ENCODE measurements at places on chromosomes 16 and 17. TPM values are rescaled to one million over a fixed set of nuclear protein-coding genes. Genes with fewer than 3 reads are reported as not detected.

Gene PRSS53
- polyA plus RNA-seq, result 2.5 TPM

Gene KLHL10
- polyA plus RNA-seq, result 0.38 TPM

Gene ARL5C
- polyA plus RNA-seq, result 0.34 TPM

Gene NPIPA8
- polyA plus RNA-seq, result 44.8 TPM

Gene ICAM2
- 55.4 TPM for polyA plus RNA-seq

Gene FOXK2
- polyA plus RNA-seq, result 39.3 TPM

Gene ABCC11
- polyA plus RNA-seq, result 0.14 TPM

Gene GGT6
- polyA plus RNA-seq, result 7.0 TPM

Gene NARF
- polyA plus RNA-seq, result 113 TPM

Gene GPT2
- 38.8 TPM for polyA plus RNA-seq

- no peak for DNase-seq
Measured at GRCh38 chr17:72472106-72472505, 351.3 kb downstream of the SOX9 start.

DNA sequence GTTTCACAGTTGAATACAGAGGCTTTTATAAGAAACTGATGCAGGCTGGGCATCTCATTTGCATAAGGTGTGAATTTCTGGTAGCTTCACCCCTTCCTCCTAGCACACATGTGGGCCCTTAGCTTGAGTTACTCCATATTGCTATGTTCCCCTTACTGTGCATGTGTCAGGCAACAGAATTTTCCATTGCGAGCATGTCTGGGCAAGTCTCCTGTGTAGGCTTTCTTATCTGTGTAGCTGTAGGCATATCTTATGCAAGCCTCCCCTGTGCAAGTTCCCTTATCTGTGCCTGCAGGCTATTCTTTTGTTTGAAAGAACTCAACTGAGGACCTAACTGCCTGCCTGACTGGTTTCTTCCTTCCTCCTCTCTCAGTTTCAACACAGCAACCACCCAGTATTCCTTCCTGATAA is 597.4 kb upstream of the CDH5 start:
- no peak for DNase-seq

GRCh38 chr17:20218272-20218671 is 209.1 kb downstream of the SPECC1 start:
- no peak for DNase-seq

- no peak for DNase-seq
Measured at GRCh38 chr17:296379-296778, 56.2 kb downstream of the RPH3AL start.

DNA sequence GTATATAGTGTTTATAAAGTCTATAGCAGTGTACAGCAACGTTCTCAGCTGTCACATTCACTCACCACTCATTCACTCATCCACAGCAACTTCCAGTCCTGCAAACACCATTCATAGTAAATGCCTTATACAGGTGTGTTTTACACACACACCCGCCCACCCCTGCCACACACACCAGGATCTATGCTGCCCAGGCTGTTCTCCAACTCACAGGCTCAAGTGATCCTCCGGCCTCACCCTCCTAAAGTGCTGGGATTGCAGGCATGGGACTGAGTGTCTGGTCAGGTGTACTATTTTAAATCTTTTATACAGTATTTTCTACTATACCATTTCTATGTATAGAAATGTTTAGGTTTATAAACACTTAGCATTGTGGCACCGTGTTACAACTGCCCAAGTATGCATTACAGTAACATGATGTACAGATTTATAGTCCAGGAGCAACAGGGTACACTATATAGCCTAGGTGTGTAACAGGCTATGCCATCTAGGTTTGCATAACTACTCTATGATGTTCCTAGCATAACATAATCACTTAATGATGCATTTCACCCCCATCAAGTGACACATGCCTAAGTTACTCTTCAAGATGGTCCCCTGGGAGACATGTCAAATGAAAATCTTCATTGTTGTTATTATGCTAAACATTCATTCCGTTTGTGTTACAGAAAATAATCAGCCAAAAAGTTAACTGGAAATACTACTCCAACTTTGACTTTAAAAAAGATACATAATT is 42.5 kb downstream of the CREBBP start:
- no peak for DNase-seq

DNA sequence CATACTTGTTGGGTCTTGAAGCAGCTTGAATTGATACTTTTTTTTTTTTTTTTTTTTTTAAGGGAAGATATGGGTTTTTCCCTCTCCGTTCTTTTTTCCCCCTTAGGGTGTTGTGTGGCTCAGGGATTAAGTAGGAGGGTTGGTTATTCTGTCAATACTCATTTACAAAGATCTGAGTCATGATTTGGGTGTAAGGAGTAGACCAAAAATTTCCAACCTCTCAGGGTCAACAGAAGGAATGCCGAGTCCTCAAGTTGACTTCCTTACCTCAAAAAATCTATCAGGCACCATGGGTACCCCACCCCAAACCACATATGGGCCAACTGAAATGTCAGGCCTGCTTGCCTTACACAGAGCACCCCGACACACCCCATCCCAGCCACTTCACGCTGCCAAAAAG is 230.5 kb downstream of the CCDC182 start:
- no peak for DNase-seq

- no peak for DNase-seq
Measured at GRCh38 chr17:12410717-12411116, 255.0 kb upstream of the MYOCD start.

- DNase-seq, result no peak
Measured at GRCh38 chr17:292531-293382, 59.9 kb downstream of the RPH3AL start.

DNA sequence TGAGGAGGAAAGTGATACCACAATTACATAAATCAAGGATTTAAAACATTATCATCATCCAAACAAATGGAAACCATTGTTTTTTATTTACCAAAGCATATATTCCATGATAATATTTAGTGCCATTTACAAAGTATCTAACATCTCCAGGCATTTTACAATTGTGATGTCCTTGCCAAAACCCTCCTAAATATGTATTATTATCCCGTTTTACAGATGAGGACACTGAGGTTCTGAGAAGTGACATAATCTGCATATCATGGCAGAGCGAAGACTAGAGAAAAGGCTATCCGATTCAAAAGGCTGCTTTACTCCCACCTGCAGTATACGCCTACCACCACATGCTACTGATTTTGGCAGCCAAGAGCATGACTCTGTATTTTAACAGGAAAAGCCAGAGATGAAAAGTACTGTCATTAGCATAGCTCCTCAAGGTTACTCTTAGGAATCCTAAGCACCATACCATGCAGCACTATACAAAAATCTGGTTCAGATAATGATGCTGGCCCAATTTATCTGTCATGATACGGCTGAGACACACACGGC is 301.4 kb downstream of the CA10 start:
- DNase-seq, result no peak

GRCh38 chr16:5490499-5490898 is 392.9 kb upstream of the EEF2KMT start:
- DNase-seq, result peak; percentile 29

- DNase-seq, result peak; percentile 47
Measured at GRCh38 chr16:89953671-89954406, 5.3 kb downstream of the DEF8 start.

- no peak for DNase-seq
Measured at GRCh38 chr16:3819746-3820724, 60.5 kb downstream of the CREBBP start.

- DNase-seq, result no peak
Measured at GRCh38 chr16:57537194-57537505, 779 bp upstream of the CCDC102A start.

GRCh38 chr17:62668091-62668804 is 40.8 kb downstream of the MRC2 start:
- no peak for DNase-seq

DNA sequence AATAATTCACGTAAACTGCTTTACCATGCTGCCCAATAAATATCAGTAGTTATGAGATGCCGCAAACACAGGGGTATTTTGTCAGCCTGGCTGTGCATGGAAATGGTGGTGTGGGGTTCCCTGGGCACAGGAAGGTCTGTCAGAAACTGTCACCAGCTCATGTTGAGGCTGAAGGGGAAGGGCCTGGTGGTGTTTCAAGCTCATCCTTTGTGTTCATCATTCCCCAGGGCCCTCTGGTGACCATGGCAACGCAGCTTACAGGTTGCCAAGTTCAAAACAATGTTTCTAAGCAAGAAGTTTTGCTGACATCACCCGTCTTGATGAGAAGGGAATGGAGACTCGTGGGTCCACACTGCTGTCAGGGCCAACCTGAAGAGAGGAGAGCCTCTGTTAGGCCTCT is 348.9 kb upstream of the C16orf82 start:
- DNase-seq, result no peak

DNA sequence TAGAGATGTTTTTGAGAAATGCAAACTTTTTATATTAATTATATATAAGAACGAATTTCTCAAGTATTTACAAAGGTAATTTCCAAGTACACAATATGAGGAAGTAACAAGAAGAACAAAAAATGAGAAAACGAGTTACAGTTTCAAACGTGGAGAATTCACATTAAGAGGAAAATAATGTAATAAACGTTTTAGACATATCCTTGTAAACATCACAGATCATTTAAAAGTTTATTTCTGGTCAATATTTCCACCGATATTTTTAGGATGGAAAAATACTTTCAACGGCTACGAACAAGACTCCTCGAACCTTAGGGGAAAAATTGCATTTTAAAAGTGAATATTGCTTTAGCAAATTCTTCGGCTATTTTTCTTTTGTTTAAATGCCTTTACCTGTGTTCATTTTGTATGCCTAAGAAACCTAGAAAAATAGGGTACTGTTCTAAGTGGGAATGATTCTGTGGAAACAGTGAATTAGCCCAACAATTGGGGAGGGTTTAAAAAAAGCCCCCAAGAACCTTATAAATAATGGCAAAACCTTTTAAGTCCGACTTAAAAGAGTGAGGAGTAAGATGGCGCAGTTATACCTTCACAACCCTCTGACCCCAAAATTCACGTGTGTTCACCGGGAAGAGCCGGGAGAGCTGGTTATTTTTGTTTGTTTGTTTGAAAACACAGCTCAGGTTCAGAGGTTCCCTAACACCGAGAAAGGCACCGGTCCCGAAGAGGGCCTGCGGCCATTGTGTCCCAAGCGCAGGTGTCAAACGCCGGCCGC is 3.3 kb downstream of the HNF1B start:
- DNase-seq, result no peak

GRCh38 chr16:7492122-7492521 is 159.5 kb downstream of the RBFOX1 start:
- DNase-seq, result no peak

DNA sequence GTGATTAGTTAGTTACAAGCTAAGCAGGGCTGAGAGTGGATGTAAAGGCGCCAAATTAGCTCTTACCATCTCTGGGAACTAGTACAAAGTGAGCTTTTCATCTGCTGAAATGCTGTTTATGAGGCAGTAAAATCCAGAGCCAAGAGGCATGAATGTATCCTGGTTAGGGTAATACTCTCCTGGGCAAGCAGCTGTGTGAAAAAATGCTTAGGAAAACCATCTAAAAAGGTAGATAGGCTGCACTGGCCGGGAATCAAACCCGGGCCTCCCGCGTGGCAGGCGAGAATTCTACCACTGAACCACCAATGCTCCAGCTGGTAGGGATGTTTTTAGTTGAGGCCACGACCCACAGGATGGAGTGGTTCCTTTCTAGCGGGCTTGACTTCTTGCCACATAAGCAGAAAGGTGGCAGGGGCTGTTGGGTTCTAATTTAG is 23.0 kb downstream of the VAC14 start:
- DNase-seq, result peak; percentile 28

DNA sequence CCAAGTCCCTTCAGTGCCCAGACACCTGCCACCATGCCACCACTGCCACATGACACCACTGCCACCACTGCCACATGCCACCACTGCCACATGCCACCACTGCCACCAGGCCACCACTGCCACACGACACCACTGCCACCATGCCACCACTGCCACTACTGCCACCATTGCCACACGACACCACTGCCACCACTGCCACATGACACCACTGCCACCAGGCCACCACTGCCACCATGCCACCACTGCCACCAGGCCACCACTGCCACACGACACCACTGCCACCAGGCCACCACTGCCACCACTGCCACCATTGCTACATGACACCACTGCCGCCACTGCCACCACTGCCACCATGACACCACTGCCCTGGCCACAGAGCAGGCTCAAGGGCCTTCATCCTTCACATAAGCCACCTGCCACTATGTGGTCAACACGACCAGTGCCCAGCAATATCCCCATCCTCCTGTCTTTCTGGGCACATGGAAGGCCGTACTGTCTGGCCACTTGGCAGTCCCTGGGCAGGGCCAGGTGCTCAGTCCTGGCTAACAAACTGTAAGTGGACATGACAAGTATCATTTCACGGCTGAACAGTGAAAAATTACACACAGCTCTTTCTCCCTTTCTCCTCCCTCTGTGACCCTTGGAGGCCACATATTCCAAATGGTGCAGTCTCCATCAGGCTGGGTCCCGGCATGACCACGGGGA is 33.1 kb downstream of the ABR start:
- no peak for DNase-seq

- no peak for DNase-seq
Measured at GRCh38 chr17:77830816-77831473, 127.6 kb upstream of the TNRC6C start.

GRCh38 chr16:80029761-80030481 is 429.4 kb upstream of the MAF start:
- DNase-seq, result no peak

GRCh38 chr17:72373910-72374741 is 253.3 kb downstream of the SOX9 start:
- no peak for DNase-seq

- DNase-seq, result no peak
Measured at GRCh38 chr17:9755083-9755482, 36.3 kb downstream of the DHRS7C start.

GRCh38 chr17:57902800-57903759 is 52.1 kb downstream of the CUEDC1 start:
- no peak for DNase-seq

- DNase-seq, result no peak
Measured at GRCh38 chr17:5510771-5511170, 24.4 kb downstream of the MIS12 start.

GRCh38 chr16:11949527-11949926 is 7.7 kb upstream of the NPIPB2 start:
- peak; percentile 53 for DNase-seq

DNA sequence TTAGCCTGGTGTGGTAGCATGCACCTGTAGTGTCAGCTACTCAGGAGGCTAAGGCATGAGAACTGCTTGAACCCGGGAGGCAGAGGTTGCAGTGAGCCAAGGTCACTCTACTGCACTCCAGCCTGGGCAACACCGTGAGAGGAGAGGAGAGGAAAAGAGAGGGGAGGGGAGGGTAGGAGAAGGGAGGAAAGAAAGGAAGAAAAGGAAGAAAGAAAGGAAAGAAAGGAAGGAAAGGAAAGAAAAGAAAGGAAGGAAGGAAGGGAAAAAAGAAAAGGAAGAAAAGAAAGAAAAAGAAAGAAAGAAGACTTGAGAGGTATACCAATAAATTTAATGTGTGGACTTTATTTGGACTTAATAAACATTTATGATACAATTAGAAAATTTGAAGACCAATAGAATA is 66.8 kb upstream of the FA2H start:
- no peak for DNase-seq

Data from left lung (tissue), 14 donors.